ENCODE measurements at places on chromosomes 6 and 20. TPM values are rescaled to one million over a fixed set of nuclear protein-coding genes. Genes with fewer than 3 reads are reported as not detected.

CALHM6 gene
- total RNA-seq = 7.6 TPM

SMIM29 gene
- 23.2 TPM for total RNA-seq

SLC17A9 gene
- total RNA-seq = 0.26 TPM

DNA sequence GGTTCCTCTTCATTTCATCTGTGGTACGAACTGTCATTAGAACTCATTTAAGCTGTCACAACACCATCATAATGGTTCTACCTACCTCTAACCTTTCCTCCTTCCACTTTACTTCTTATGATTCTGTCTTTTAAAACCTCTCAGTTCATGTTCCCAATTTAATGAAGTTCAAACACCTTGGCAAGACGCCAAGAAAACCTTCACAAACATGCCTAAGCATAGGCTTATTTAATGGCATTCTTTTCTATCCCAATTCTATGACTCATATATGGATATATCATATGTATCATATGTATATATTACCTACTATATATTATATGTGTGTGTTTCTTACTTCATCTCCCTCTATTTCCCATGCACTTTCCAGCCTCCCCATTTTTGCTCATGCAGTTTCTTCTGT lies 283.4 kb upstream of the TBX18 start:
- no peak for DNase-seq
